ENCODE measurements at places on chromosomes 2 and 18. TPM values are rescaled to one million over a fixed set of nuclear protein-coding genes. Genes with fewer than 3 reads are reported as not detected.

DNA sequence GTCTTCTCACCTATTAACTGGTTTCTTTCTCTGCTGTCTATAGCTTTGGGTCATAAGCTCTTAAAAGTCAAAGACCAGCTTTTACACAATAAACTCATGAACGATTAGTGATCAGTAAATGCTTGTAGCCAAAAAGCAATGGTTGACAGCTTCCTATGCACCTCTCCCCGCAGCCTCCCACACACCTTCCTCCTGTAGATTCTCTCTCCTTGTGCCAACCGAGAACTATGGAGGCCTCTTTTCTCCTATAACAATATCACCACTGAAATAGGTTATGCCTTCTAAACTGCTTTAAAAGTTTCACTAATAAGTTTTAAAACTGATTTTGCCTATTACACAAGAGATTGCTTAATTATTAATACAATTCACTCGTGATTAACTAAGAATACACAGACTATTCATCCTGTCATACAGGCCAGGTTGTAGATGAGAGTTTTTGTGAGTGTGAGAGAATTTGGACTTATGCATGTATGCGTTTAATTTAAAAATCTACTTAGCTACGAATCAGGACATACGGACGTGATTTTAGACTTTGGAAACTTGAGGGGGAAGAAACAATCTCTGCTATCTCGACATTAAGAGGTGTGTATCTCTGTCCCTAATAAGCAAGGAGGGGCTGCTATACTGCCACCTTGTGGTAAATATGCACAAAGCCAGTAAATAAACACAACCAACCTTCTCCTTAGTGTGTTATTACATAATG is 229.1 kb upstream of the RBBP8 start:
- no peaks in the 10 kb centered on the region for H3K27me3 ChIP-seq
- no peaks in the 10 kb centered on the region for H3K36me3 ChIP-seq
- H3K4me3 ChIP-seq, result no peak overlapping the region
- H3K4me1 ChIP-seq, result no peaks in the 10 kb centered on the region
- no peak overlapping the region for H3K27ac ChIP-seq

DNA sequence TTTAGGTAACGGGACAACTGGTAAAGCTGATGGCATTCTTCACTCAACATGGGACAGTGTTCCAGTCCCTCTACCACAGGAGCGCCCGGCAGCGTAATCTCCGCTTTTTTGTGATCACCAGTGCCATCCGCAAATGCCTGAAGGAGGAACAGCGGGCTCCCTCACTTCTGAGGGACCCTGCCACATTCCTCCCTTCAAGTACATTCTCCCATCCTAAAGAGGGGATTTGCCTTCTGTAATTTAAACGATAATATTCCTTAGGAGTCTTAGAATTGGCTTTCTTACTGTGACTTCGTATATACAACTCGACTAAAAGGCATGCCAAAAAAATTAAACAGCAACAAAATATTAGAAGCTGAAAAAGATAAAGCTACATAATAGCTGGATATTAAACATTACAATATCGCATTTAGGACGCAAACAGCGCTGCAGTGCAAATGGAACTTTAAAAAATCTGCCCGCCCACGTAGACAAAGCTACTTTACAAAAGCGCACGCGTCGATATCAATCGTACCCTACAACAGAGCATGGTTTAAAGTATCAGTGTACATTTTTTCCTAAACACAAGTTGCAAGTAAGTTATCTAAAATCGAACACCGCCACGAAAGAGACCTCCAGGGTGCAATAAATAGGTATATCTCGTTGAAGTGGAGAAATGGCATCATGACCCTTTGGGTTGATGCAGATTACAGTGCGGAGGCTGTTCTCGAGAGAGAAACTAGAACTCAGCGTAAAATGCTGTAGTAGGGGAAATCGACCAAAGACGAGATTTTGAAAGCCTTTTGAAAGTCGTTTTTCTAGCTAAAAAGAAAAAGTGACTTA is 2.3 kb upstream of the VSNL1 start:
- H3K4me1 ChIP-seq, result peaks cover 12% of the 10 kb centered on the region
- no peaks in the 10 kb centered on the region for H3K36me3 ChIP-seq
- H3K27ac ChIP-seq, result no peak overlapping the region
- DNase-seq, result peak; percentile 49
- peak overlapping the region; percentile 66 for H3K4me3 ChIP-seq

GRCh38 chr2:206432193-206433082 is 10.9 kb upstream of the ADAM23 start:
- H3K4me3 ChIP-seq, result no peak overlapping the region
- H3K27ac ChIP-seq, result no peak overlapping the region
- no peaks in the 10 kb centered on the region for H3K27me3 ChIP-seq
- DNase-seq, result no peak

DNA sequence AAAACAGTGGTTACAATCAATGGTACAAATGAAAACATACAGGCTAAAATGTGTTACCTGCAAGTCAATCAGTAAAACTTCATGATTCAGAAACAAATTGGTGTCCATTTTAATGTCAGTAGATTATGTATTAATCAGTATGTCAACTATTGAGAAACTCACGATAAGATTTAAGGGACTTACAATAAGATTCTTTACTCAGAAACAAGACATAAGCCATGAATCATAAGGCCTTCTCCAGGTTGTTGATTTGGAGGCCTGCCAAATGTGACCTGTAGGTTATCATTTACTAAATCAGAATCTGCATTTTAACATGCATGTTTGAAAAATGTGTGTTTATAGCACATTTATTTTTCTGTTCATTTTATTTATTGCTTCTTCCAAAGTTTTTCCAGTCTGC is 623.1 kb downstream of the CCDC85A start:
- no peak overlapping the region for H3K27ac ChIP-seq
- no peaks in the 10 kb centered on the region for H3K27me3 ChIP-seq
- no peak for DNase-seq
- H3K4me3 ChIP-seq, result no peak overlapping the region

DNA sequence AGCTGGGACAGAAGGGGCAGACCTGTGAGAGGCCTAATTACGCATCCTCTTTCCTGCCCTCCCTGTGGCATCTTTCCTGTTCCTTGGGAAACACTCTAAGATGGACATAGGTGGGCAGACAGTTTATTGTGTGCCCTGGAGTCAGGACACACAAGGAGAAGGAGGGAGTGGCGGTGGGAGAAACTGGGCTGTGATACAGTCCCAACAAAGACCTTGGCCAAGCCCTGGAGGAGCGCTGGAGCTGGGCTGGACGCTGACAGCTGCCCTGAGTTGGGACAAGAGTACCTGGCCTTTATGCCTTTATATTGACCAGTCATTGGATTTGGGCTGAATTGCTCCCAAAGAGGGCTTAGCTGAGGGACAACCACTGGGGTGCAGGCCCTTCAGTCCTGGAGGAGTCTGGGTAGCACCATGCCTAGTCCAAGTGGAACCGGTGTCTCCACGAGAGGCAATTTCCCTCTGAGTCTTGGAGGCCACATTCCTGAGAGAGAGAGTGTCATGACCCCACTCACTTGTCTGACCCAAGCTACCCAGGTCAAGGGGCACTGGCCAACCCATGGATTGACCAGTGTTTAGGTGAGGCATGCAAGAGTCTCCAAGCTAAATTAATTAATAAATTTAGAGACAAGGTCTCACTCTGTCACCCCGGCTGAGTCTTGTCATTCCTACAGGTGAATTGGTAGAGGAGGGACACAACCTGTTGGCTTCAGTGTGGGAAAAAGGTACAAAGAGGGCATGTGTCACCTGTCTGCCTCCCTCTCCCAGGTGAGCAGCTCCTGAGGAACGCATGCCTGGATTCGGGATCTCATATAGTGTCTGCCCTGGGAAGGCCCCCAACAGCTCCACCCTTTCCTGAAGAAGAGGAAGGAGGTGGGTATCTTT is 107.1 kb upstream of the ST3GAL5 start:
- no peaks in the 10 kb centered on the region for H3K27me3 ChIP-seq
- no peak overlapping the region for H3K4me3 ChIP-seq
- DNase-seq, result no peak

GRCh38 chr2:38203446-38203810 is 127.5 kb upstream of the CYP1B1 start:
- no peak overlapping the region for H3K27ac ChIP-seq
- no peaks in the 10 kb centered on the region for H3K4me1 ChIP-seq
- no peak for DNase-seq
- no peaks in the 10 kb centered on the region for H3K36me3 ChIP-seq

DNA sequence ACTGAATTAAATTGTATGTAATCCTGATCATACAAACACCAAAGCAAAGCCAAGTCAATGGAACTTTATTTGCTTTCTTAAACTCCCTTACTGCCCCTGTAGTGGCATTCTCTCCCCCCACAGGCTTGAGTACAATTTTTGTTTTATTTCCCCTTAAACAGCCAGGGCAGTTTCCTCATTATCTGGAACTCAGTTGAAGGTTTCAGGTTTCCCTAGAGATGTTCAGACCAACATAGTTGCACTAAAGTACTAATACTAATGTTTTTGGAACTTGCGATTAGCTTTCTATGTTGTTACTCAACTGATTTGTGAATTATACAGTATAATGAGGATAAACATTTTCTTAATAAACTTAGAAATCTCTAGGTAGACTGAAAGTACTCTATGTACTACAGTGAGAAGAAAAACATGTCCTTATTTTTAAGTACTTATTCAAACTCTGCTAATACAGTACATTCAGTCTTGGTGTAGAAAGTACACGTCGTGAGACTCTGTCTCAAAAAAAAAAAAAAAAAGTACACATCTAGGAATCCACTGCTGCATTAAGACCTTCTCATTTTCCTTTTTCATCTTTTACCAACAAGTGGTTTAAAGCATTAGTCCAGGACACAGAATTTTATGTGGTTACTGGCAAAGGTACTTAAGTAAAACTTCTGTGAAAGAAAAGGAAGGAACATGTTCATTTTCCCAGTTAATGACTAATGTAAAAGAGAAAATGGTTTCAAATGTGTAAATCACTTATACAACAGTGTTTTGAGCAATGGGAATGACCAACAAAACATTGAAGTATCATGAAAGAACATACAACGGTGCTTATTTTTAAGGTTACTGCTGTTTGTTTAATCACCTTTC is 209.5 kb upstream of the SMAD7 start:
- H3K4me1 ChIP-seq, result no peaks in the 10 kb centered on the region
- no peak for DNase-seq
- H3K4me3 ChIP-seq, result no peak overlapping the region
- no peaks in the 10 kb centered on the region for H3K36me3 ChIP-seq
- no peaks in the 10 kb centered on the region for H3K27me3 ChIP-seq

GRCh38 chr2:18558458-18558857 is 2.0 kb downstream of the RDH14 start:
- DNase-seq, result no peak
- no peak overlapping the region for H3K27ac ChIP-seq
- H3K4me3 ChIP-seq, result no peak overlapping the region
- H3K36me3 ChIP-seq, result no peaks in the 10 kb centered on the region
- H3K4me1 ChIP-seq, result peaks cover 22% of the 10 kb centered on the region

- no peak for DNase-seq
- no peaks in the 10 kb centered on the region for H3K36me3 ChIP-seq
- H3K4me1 ChIP-seq, result peaks cover 26% of the 10 kb centered on the region
- H3K27me3 ChIP-seq, result no peaks in the 10 kb centered on the region
- H3K4me3 ChIP-seq, result no peak overlapping the region
These were observed 136.9 kb downstream of the COPS8 start for GRCh38 chr2:237222601-237223041.

GRCh38 chr2:120630031-120630701 is 105.5 kb upstream of the GLI2 start:
- H3K27me3 ChIP-seq, result no peaks in the 10 kb centered on the region
- H3K4me1 ChIP-seq, result no peaks in the 10 kb centered on the region
- H3K36me3 ChIP-seq, result no peaks in the 10 kb centered on the region
- H3K4me3 ChIP-seq, result no peak overlapping the region
- no peak overlapping the region for H3K27ac ChIP-seq
- DNase-seq, result no peak

DNA sequence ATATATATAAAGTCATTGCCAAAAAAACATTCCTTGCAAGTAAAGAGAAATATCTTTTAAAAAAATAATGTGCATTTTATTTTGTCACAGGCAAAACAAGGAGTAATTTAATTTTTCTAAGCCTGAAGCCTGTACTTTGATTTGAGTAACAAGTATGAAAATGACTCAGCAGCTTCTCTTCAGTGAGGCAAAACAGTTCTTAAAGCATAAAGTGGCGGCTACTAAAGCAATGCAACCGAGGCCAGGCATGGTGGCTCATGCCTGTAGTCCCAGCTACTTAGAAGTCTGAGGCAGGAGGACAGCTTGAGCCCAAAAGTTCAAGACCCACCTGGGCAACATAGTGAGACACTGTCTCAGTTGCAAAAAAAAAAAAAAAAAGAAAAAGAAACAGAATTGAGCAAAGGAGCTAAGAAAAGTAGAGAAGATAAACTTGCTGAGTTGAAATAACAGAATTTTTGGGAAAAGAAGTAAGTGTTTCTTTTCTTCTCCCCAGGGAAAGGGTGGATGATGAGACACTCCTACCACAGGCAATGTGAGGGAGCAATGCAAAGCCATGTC is 29.6 kb downstream of the DOK1 start:
- no peak for DNase-seq
- no peaks in the 10 kb centered on the region for H3K4me1 ChIP-seq
- H3K27me3 ChIP-seq, result no peaks in the 10 kb centered on the region
- H3K36me3 ChIP-seq, result no peaks in the 10 kb centered on the region

DNA sequence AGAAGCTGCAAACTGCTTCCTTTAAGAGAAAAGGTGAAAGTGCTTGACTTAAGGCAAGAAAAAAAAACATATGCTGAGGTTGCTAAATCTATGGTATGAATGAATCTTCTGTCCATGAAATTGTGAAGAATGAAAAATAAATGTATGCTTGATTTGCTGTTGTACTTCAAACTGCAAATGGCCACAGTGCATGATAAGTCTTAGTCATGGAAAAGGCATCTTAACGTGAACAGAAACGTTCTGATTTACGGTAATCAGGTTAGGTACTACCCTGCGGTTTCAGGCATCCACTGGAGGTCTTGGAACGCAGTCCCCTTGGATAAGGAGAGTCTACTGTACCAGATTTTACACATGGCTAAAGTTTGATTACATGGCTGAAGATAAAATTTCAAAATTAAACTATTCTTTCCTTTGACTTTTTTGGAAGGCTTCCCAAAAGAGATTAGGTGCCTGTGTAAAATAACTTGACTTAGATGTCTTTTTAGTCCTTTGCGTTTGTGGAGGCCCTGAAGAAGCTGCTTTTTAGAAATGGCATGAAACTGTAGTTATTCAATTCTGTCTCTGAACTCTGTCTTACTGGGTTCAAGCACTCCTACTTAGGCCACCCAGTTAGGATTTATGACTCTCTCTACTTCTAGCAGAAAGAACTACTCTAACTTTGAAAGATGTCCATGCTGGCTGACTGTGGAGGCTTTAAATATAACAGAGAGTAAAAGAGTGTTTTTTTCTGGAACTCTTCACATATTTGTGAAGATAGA is 35.9 kb upstream of the SCN9A start:
- H3K4me3 ChIP-seq, result no peak overlapping the region
- no peaks in the 10 kb centered on the region for H3K4me1 ChIP-seq
- H3K27me3 ChIP-seq, result no peaks in the 10 kb centered on the region

GRCh38 chr2:46010925-46011490 is 286.2 kb upstream of the EPAS1 start:
- no peak overlapping the region for H3K4me3 ChIP-seq
- no peak overlapping the region for H3K27ac ChIP-seq
- H3K4me1 ChIP-seq, result peaks cover 3% of the 10 kb centered on the region
- H3K27me3 ChIP-seq, result no peaks in the 10 kb centered on the region

Gene POTEF
- 56.9 TPM for total RNA-seq

Gene TMX3
- 39.9 TPM for total RNA-seq

Gene SUPT7L
- 39.9 TPM for total RNA-seq
